ENCODE measurements at places on chromosomes 5 and 9.
A peak's percentile ranks its signal among the peaks of the same experiment; 100 is the strongest.

DNA sequence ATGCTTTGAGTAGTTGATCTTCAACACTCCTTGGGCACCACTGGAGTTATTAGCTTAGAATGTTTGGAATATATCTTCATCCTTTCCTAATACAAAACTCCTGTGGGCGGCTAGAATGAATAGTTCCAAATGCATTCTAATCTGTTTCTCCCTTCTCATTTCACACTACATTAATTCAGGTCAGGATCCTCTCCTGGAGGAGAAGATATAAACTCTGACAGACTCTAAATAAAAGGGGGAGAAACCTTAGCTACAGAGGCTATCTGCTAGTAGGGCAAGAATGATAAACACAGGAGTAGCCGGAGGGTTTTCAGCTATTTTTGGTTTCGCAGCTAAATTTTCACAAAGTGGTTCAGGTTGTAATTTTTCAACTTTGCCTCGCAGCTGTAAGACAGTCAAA is 45.2 kb upstream of the FAM240B start:
- DNase-seq: no peak

- DNase-seq: peak; percentile 80
Observed at GRCh38 chr9:83432104-83432627, 106.0 kb downstream of the FRMD3 start.

DNA sequence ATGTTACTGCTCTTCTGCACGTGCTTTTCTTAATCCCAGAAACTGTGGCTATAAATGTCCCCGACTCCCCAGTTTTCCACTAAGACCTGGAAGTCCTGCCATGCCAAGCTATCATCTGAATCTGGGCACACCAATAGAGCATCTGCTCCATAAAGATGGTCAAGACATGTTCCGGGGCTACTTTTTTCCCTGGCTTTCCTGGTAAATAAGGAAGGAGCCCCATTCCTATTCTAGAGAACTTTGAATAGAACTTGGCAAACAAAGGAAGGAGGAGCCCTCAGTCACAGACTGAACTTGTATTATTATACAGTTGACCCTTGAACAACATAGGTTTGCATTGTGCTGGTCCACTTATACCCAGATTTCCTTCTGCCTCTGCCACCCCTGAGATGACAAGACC is 182.9 kb downstream of the CCDC192 start:
- DNase-seq: no peak

DNA sequence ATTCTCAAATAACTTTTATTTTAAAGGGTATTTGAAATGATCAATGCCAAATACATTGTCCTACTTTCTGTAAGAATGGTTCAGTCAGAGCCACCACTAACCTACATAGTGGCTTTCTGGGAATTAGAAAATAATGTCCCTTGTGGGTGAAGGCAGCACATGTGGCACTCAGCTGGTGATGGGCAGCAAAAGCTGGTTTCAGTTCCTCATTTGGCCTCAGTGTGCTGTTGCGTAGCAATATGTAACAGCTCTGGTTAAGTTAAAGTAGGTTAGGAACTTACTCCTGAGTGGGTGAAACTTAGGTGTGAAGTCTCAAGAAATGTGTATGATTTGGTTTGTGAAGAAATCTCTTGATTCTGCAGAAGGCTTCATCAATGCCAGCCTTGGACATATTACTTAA is 99.6 kb upstream of the SPEF2 start:
- no peak for DNase-seq

Measured in left hindlimb (tissue), 1 donor.